ENCODE measurements at places on chromosomes 2 and 18.

- DNase-seq: no peak
Measured at GRCh38 chr2:72935611-72935957, 18.3 kb downstream of the EMX1 start.

DNA sequence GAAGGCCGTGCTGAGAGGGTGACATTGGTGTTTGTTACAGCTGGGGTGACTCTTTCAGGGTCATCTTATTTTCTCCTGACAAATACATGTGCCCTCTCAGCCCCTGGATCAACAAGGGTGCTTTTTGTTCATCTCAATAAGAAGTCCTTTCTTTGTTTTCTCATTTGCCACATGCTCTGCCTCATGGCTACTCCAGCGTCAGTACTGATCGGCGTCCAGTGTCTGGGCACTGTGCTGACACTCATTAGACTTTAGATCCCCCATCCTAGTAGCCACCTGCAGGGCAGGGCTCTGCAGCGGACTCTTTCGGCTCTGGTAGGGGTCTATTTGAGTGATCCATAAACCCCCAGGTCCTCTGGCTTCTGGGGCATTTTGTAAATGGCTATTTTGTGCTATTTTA is 38.4 kb downstream of the NPPC start:
- no peak for DNase-seq

- no peak for DNase-seq
Measured at GRCh38 chr2:221205103-221205673, 366.9 kb downstream of the EPHA4 start.

GRCh38 chr2:99106913-99107312 is 34.6 kb upstream of the C2orf15 start:
- peak; percentile 1 for DNase-seq

DNA sequence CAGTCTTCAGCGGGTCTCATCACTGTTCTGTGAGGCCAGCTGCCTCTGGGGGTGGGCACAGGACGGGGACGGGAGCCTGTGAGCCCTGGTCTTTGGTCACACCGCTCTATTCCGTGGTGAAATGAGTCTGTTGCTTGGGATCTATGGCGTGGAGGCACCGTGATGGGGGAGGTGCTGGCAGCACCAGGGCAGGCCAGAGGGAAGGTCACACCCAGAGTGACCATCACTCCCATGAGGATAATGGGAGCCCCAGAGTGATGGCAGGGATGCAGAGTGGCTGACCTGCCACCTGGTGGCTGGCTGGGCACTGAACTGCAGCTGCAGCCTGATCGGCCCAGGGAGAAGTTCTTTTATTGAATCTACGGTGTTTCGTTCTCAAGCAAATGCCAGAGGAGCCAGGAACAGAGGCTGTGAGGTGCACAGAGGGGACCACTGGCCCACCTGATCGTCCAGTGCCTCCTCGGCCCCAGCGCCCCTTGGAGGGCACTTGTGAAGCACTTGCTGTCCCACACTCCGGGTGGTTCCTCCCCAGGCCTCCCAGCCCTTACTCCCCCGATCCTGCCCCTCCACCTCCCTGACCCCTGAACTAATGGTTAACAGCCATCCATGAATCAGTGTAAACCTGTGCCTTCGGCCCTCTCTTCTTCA is 17.9 kb downstream of the KCNIP3 start:
- no peak for DNase-seq

- no peak for DNase-seq
Measured at GRCh38 chr2:240810199-240810598, 9.8 kb downstream of the KIF1A start.

DNA sequence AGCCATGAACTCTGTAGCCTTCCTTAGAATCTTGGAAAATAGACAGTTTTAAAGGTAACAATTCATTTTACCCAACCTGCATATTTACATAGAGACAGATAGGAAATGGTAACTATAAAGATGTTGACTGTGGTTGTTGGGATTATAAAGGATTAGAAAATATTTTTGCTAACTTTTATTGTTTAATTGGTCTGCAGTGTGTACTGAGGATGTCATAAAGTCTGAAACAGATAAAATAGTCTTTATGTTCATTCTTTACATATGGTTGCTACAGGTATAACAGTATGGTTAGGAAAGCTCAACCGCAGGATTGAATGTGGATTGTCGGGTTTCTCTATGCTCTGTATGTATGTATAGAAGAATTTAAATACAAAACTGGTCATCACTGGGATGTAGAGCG is 7.3 kb upstream of the DTNA start:
- no peak for DNase-seq

GRCh38 chr18:68803356-68803755 is 5.5 kb downstream of the CCDC102B start:
- DNase-seq: no peak

DNA sequence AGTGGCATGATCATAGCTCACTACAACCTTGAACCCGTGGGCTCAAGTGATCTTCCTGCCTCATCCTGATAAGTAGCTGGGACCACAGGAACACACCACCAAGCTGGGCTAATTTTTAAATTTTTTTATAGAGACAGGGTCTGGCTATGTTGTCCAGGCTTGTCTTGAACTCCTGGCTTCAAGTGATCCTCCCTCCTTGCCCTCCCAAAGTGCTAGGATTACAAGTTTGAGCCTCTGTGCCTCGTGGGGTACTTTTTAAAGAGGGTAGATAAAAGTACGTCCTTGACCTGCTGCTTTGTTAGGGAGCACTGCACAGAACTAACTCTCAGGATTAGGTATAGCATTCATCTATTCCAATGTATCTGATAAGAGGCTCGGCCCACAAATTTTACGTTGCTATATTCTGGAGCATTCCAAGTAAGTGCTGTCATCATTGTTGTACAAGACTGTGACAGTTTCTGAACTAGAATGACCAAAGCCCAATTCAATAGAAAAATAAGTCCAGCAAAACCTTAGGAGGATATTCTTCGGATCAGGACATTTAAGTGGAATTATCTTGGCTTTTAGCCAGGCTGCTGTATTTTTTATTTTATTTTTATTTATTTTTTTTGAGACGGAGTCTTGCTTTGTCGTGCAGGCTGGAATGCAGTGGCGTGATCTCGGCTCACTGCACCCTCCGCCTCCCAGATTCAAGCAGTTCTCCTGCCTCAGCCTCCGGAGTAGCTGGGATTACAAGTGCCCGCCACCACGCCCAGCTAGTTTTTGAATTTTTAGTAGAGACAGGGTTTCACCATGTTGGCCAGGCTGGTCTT is 4.1 kb downstream of the MTCL1 start:
- DNase-seq: no peak

DNA sequence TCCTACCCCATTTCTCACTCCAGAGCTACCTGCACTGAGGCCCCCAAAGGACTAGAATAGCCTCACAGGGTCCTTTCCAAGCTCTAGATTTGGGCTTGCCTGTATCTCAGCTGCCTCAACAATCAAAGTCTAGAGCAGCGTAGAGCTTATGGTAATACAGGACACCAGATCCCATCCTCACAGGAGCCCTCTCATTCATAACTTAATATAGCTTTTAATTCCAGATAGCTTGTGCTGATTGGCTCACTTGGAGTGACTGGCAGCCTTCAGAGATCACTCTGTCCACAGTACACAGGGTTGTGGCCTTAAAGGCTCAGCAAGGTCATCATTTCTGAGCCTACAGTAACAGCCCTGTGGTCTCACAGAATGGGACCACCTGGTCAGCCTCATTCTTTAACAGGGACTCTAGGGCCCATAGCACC is 51.4 kb downstream of the ZFP36L2 start:
- DNase-seq: no peak

GRCh38 chr18:7904529-7904928 is 337.4 kb downstream of the PTPRM start:
- no peak for DNase-seq

DNA sequence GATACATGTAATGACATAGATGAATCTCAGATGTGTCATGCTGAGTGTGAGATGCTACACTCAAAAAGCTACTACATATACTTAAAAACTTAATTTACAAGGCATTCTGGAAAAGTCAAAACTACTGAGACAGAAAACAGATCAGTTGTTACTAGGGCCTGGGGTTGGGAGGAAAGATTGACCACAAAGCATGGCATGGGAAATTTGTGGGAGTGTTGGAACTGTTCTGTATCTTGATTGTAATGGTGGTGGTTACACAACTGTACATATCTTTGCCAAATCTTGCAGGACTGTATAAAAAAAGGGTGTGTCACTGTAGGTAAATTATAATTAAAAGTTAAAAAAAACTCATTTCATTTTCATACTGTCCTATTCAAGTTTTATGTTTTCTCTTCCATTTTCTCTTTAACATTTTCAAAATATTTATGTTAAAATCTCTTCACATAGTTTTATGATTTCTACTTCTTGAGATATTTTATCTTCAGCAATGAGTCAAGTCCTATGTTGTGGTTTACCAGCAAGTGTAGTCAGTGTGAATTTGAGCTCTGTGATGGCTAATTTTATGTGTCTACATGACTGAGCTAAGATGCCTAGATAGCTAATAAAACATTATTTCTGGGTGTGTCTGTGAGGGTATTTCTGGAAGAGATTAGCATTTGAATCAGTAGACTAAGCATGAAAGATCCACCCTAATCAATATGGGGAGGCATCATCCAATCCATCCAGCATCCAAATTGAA is 58.6 kb upstream of the VRK2 start:
- no peak for DNase-seq

DNA sequence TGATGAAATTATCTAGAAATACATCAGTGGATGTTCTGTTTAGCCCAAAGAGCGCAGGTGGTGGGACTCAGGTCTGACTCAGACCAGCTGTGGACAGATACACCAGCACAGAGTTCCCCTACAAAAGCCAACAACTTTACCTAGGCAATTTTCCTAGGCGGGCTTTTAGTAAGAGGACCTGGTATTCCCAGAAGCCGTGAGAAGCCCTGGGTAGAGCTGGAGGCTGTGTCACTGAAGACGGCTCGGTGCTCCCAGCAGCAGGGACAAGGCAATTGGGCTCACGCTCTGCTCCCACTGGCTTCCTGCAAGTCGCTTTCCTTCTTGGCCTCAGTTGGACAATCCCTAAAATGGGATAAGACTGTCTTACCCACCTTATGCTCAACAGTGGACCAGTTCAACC is 41.1 kb downstream of the TPO start:
- no peak for DNase-seq

DNA sequence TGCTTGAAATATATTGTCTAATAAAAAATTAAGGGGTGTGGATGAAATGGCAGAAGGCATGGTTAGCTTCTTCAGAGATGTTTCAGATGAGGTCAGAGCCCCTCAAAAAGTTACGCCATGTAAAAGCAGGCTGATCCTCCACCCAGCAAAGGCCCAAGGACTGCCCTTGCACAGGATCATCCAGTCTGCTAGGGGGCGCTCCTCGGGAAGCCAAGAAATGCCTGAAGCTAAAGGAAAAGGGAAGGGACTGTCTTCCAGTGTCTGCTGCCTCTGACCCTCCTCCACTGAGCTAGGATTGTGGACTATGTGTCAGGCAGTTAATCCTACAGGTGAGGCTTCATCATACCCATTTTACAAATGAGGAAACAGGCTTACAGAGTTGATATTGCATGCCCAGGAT is 33.8 kb upstream of the TEX51 start:
- DNase-seq: no peak

DNA sequence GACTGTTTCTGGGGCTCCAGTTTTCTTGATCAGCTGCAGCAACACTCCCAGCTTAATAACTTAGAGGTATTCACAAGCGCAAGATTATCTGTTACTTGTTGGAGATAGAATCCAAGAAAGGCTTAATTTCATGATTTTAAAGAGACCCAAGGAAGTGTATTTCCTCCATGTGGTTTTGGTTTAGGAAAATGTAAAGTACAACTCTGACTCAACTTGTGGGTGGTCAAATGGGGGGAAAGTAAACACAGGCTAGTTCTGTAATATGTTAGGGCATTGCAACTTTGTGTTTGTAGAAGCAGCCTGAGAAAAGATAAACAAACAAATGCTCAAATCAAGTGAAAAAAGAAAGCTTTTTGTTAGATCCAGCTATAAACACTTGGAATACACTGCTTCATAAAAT is 90.1 kb upstream of the COL3A1 start:
- DNase-seq: no peak

- DNase-seq: peak; percentile 28
Measured at GRCh38 chr2:105396254-105397024, 2.4 kb downstream of the FHL2 start.

- DNase-seq: no peak
Measured at GRCh38 chr2:205364261-205364660, 318.0 kb upstream of the NRP2 start.

DNA sequence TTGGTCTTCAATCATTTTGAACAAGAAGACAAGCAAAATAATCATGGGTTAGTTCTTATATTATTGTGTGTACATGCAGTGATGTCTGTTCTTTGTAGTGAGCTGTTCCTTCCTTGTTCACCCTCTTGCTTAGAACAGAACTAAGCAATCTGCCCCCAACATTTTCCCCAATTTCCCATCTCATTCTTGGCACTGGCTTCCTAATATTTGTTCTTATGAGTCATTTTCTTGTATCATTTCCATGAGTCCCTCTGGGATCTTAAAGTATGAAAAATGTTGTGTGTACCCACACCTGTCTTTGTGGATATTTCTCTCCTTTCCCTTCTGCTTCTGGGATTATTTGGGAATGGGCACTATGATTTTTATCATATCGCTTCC is 3.5 kb upstream of the IL1B start:
- DNase-seq: no peak

GRCh38 chr2:176162911-176163671 is 6.0 kb downstream of the HOXD3 start:
- DNase-seq: no peak

DNA sequence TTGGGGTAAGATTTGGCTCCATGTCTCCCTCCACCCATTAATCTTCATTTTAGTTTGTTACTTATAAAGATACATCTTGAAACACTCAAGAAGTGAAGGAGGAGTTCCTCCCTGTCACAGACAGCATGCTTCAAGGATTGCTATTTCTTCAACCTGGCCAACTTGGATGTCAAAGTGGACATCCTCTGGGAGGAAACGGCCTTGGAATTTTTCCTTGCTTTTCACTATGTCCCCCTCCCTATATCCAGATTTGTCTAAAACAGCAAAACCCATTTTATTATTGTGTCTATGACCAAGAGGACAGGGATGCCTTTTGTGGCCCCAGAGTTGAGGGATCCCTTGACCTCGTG is 242.9 kb downstream of the LPIN1 start:
- DNase-seq: no peak

DNA sequence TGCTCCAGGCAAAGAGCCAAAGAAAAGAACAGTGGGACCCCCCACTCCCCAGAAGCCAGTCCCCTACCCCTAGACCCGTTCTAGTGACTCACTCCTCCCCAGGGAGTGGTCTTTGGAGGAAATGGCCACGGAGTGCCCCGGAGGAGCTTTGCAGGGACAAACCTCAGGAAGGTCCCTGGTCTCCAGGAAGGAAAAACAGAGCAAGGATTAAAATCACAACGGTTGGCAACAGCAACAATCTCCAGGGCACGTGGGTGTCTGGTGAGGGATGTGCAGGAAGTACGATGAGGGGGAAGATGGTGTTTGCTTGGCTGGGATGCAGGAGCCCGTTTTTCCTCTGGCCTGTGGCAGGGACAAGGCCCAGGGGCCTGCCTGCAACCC is 135.0 kb downstream of the SMAD2 start:
- DNase-seq: no peak

GRCh38 chr2:219627103-219628100 is at the start of gene SLC4A3:
Gene SLC4A3, plus strand, starts transcription at chr2:219627630. Its CDS starts 363 bp downstream, at chr2:219627993.
- no peak for DNase-seq
